Fibroblast of upper back skin (primary cell): ENCODE measurements at places on chromosomes 3 and 15.

DNA sequence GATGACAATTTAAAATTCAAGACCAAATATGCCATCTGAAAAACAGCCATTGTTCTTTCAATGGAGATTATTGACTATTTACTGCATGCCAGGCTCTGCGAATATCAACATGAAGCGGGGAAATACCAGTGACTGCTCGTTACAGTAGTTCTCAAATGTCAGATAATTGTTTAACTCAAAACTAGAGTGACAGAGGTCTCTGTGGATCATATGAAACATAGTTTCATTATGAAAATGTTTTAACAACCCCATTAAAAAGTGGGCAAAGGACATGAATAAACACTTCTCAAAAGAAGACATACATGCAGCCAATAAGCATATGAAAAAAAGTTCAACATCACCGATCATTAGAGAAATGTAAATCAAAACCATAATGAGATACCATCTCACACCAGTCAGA lies 50.0 kb upstream of the GPR149 start:
- DNase-seq, result no peak

DNA sequence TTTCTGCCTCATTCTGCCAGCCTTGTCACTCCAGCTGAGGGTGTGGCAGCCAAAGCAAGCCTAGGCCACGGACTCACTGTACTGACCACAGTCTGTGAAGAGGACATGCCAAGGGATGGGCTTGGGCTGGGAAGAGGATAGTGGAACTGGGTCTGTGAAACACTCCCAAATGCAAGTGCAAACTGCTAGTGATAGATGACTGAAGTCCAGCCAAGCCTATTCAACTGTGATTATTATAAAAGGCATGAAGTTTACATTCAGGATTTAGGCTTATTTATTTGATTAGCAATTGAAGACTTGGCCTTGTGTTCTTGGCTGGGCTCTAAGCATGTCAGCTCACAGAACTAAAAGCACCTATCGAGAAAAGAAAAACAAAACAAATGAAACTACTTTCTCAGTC lies 84.9 kb upstream of the UBE2E1 start:
- DNase-seq, result no peak

DNA sequence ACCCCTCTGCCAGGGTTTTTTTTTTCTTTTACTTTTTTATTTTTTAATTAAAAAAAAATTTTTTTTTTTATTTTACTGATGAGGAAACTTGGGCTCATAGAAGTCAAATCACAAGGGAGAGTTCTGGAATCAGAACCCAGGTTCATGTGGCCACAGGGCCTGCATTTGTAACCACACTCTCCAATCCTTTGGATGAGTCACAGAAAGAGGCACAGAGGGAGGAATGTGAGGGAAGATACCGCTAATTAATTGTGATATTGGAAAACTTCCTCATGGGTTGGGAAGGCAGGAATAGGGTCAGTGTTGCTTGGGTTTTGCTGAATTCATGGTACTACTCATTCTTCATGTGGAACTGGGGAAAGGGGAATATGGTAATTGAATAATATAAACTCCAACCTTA lies 132.9 kb upstream of the SLC6A11 start:
- DNase-seq, result no peak

DNA sequence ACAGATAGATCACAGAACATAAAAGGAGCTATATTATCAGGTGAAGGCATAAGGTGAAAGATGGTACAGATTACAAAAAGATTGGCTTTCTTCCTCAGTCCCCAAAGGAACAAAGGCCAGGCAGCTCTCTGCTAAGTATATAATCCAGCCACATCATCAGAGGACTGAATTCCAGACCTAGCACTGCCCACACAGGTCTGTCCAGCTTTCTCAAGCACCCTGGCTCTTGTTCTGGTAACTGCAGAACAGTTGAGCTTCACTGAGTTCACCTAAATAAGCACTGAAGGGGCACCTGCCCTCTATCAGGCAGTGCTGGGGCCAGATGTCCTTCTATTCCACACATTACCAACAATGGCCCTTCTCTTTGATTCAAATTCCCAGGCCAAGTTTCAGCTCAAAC lies 6.3 kb downstream of the DUOXA1 start:
- no peak for DNase-seq

DNA sequence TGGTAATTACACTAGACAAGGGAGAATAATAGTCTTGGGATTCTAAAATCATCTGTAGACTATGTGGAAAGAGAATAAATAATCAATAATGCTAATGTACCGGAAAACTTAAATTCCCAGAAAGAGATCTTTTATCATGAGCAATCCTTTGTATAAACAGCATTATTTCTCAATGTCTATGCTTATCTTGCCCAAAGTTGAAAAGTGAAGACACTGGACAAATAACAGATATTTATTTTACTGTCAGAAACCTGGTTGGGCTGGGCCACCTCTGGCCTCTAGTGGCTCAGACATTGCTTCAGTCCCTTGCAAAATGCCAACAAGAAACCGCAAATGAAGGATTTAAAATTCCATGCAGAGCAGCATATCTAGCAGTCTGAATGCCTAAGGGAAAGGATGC lies 409.9 kb downstream of the FHIT start:
- peak; percentile 34 for DNase-seq

GRCh38 chr3:151290673-151291072 lies 12.3 kb upstream of the P2RY14 start:
- peak; percentile 59 for DNase-seq

GRCh38 chr3:66253790-66254620 lies 33.2 kb downstream of the SLC25A26 start:
- peak; percentile 42 for DNase-seq

GRCh38 chr3:77373619-77374018 lies 333.7 kb downstream of the ROBO2 start:
- no peak for DNase-seq

- DNase-seq, result peak; percentile 99
Observed at GRCh38 chr15:65409036-65409631, 13.6 kb downstream of the IGDCC4 start.

- peak; percentile 23 for DNase-seq
Observed at GRCh38 chr3:74106925-74107324, 482.2 kb upstream of the PDZRN3 start.

GRCh38 chr15:27234593-27234992 lies 263.6 kb downstream of the GABRG3 start:
- DNase-seq, result no peak

DNA sequence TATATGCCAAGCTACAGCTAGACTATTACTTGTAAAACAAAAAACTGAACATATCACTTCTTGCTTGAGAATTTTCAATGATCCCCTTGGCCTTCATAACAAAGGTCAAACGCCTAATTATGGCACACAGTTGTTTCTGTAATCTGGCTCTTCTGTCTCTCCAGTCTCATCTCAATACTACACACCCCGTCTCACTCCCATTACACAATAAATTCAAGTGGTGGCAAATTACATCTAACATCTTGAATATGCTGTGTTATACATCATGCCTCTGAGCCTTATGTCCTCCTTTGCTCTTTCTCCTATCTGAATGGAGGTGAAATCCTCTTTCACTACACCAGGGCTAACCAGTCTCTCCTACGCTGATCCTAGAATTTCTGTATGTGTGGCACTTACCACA lies 140.4 kb downstream of the TBL1XR1 start:
- DNase-seq, result no peak

DNA sequence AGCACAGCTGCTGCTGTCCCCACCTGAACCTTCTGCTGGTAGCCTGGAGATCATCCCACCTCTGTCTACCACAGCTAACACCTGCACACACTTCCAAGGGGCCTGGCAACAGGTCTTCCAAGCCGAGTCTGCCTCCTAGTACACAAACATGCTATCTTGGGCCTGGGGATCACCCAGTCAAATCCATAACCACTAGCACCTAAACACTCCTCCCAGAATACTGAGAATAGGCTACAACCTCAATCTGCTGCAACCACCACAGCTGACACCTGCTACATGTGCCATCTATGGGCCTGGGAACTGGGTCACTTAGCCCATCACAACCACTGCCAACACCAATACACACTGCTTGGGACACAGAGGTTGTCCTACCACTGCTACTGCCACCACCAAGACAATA lies 362.8 kb upstream of the ARPP21 start:
- no peak for DNase-seq

DNA sequence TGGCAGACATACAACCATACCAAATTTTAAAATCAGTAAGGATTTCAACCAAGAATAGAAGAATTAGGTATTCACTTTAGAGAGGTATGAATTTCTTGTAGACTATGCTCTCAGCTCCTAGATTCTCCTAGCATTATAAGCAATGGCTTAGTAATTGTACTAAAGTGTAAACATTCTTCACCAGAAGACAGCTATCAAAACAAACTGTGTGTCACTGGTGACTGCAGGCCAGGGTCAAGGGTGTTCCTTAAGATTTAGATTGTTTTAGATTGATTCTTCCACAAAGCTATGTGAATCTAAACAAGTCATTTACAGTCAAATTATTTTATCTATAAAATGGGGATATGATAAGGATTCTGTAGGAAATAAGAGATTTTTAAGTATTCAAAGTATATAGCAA lies 23.1 kb upstream of the GP5 start:
- no peak for DNase-seq

DNA sequence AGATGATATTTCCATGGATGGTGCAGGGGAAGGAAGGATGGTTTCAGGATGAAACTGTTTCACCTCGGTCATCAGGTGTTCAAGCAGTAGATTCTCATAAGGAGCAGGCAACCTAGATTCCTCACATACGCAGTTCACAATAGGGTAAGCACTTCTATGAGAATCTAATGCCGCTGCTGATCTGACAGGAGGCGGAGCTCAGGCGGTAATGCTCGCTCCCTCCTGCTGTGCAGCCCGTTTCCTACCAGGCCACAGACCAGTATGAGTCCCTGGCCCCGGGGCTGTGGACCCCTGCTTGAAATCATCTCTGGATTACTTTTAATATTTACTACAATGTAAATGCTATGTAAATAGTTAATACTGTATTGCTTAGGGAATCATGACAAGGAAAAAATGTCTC lies 241.8 kb downstream of the ROBO2 start:
- no peak for DNase-seq

DNA sequence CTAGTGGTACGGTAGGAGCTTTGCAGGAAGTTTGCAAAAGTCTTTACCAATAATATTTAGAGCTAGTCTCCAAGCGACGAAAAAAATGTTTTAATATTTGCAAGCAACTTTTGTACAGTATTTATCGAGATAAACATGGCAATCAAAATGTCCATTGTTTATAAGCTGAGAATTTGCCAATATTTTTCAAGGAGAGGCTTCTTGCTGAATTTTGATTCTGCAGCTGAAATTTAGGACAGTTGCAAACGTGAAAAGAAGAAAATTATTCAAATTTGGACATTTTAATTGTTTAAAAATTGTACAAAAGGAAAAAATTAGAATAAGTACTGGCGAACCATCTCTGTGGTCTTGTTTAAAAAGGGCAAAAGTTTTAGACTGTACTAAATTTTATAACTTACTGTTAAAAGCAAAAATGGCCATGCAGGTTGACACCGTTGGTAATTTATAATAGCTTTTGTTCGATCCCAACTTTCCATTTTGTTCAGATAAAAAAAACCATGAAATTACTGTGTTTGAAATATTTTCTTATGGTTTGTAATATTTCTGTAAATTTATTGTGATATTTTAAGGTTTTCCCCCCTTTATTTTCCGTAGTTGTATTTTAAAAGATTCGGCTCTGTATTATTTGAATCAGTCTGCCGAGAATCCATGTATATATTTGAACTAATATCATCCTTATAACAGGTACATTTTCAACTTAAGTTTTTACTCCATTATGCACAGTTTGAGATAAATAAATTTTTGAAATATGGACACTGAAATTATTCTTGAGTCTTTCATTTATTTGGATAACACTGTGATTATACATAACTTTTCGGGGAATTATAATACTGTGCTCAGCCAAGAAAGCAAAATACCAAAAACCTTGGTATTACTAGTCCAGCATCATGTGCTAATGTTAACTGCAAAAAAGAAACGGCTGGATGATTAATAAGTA lies 2.2 kb downstream of the SOX2 start:
- DNase-seq, result no peak

GRCh38 chr15:40092256-40092978 lies 16.3 kb downstream of the BMF start:
- peak; percentile 96 for DNase-seq

DNA sequence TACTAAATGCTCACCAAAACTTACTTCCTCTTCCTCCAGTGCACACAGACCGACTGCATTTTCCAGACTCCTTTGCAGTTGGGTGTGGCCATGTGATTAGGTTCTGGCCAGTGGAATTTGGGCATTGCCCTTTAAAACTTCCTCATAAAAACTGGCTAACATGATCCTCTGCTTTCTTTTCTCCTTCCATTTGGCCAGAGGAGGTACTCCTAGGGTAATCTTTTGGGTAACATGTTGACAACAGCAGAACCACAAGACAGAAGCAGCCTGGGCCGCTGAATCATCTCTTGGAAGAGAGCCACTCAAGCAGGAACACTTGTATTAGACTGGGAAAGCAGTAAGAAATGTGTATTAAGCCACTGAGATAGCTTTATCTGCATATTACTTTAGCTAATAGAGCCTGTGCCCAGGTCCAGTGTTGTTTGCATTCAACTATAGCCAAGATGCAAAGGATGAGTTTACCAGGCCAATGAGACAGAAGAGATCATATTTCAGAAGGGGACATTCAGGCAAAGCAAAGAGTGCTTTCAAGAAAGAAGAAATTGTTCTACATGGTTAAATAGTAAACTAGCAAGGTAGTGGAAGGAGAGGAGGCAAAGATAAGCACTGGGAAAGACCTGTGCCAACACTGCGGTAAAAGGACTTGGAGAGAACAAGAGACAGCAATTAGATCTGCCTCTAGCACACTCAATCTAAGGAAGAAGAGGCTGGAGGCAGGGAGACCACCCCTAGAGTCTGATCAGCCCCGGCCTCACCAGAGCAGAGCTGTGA lies 79.8 kb downstream of the PLCH1 start:
- peak; percentile 95 for DNase-seq

- no peak for DNase-seq
Observed at GRCh38 chr15:46858150-46858549, 859.2 kb upstream of the SEMA6D start.

DNA sequence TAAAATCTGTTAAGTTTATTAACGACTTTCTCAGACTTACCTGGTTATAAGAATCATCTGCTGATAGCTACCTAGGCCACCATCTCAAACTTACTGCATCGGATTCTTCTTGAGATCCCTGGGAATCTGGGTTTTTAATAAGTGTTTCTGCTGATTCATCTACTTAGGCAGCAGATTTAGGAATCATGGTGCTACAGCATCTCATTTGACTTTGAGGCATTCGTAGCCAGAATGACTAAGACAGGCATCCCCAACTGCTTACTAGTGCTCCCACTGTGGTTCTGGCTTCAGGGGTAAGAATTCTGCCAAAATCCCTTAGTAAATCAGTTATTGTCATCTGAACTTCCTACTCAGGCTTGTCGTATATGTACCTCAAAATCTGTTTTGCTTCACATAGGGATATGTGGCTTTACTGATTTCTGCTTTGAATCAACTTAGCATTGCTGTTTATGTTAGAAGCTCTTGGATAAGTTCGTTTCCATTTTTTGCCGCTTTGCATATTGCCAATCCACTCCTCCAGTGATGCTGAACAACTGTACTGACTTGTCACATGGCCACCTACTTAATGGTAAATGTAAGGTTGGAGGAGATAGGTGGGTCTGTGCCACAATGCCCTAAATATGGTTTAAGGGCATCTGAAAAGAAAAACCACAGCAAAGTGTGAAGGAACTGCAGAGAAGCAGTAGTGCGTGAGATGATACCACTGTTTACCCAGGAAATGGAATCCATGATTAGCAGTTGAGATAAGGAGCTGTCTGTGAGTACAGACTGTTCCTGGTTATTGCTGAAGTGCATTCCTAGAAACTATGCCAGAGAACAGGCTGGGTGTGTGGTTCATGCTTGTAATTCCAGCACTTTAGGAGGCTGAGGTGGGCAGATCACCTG lies 60.3 kb downstream of the MAP6D1 start:
- DNase-seq, result peak; percentile 69

- DNase-seq, result no peak
Observed at GRCh38 chr3:25749031-25749581, 34.1 kb downstream of the NGLY1 start.
